Kidney capillary endothelial cell (primary cell): ENCODE measurements at places on chromosomes 3 and 15.

- no peak for DNase-seq
These were observed 151.3 kb downstream of the LPP start for GRCh38 chr3:188305220-188305619.

DNA sequence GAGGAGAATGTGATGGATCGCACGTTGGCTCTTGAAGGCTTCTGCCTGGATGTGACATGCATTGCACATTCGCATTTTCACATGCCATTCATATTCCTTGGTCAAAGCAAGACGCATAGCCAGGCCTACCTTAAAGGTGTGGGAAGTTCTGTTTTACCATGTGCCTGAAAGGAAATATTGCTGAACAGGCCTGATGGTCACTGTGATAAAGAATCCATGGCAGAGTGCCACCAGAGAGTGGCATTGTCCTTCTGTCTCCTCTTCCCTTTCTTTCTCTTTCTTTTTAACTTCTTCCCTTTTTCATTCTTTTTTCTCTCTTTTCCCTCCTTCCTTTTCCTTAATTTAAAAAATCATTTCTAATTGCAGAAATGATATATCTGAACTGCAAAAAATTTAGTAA, 15.9 kb upstream of the MITF start:
- no peak for DNase-seq

DNA sequence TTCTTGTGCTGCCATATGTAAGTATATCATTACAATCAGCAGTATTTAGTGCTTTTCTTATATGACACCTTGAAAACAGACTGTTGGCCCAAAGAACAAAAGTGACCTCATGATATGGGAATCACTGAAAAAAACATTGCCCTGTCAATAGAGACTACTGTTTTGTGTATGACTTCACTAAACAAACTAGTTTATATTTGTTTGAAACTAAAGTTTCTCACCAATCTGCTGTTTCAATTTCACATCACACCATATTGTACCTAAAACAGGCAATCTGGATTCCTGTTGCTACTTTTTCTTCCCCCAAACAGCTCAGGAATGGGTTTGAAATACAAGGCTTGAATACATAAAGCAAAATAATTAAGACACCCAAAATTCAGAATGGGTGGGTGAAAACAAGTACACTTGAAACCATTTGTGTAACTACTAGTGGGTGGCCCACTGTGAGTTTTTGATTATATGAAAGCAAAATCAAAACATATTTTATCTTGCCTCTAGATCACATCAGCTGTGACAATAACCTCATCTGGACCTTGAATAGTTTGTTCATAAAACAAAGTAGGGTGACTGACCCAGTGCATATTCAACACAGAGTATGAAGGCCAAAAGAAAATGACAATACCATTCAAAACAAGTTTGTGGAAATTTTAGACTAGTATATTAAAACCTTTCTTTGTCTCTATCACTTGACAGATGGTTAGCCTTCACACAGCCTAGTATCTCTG, 5.9 kb downstream of the ZBTB20 start:
- no peak for DNase-seq

DNA sequence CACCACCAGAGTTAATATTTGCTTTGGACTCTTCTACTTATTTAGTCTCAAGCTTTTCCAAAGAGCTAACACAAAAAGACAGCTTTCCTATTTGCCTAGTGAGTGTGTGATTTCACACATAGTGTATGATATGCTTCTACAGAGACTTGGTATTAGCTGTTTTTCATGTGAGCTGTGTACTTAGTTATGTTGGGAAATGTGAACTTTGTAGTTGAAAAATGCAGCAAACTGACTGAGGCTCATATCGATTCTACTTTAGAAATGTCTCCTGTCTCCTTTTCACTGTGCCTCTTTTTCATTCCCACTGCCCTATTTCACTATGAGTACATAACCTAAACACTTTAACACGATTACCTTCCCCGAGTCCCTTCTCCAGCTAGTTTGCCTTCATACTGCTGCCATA, 136.5 kb downstream of the ALCAM start:
- no peak for DNase-seq

GRCh38 chr15:75213768-75214221, 12.1 kb downstream of the C15orf39 start:
- DNase-seq, result no peak

- no peak for DNase-seq
These were observed 19.9 kb downstream of the MYO9A start for GRCh38 chr15:72098040-72098439.

DNA sequence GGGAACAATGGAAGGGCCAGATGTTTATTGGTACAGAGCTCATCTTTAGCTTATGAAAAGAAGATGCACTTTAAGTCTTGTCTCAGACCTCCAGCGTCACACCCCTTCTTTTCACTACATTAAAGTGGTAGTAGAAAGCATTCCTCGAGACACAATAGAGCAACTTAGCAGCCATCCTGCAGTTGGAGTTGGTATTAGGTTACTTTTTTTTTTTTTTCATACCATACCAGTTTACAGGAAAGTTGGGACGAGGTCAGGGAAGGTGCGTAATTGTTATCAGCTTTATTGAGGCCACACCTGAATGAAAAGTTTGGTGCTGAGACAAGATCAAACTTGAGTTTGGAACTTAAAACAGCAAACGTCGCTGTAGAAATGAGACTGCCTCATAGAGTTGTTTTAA, 203.8 kb downstream of the SOX2 start:
- DNase-seq, result no peak

GRCh38 chr3:11434017-11434526, 161.9 kb downstream of the ATG7 start:
- no peak for DNase-seq
